Activated naive CD4-positive, alpha-beta T cell treated with anti-CD3 and anti-CD28 coated beads, Interleukin-2, amount 50 U/mL, for 16 hours (primary cell): ENCODE measurements at places on chromosomes 13 and 19.
A peak's percentile ranks its signal among the peaks of the same experiment; 100 is the strongest.

GRCh38 chr19:48244281-48244680, 11.4 kb downstream of the CARD8 start:
- DNase-seq = peak; percentile 24

GRCh38 chr13:78610381-78610883, 7.1 kb upstream of the POU4F1 start:
- DNase-seq = no peak

DNA sequence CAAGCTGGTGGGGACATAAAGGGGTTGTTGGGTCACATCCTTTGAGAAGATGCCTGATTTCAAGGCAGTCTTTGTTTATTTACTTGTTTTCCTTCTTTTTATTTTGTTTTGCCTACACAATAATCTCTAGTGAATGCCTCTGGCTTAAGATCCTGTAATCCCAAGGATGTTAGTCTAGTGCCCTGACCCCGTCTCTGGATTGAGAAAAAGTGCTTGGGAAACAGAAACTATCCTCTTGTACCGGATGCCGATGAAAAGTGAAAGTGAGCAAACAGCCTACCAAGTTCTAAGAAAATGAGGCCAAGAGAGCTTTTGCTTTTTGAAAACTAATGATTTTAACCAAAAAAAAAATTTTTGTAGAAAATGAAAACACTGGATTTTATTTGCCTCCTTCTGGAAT, 42.1 kb upstream of the C1QTNF9 start:
- no peak for DNase-seq

GRCh38 chr19:47253467-47253881, 2.9 kb upstream of the CCDC9 start:
- no peak for DNase-seq

- DNase-seq = no peak
These were observed 9.3 kb downstream of the PLEKHF1 start for GRCh38 chr19:29674374-29675119.

DNA sequence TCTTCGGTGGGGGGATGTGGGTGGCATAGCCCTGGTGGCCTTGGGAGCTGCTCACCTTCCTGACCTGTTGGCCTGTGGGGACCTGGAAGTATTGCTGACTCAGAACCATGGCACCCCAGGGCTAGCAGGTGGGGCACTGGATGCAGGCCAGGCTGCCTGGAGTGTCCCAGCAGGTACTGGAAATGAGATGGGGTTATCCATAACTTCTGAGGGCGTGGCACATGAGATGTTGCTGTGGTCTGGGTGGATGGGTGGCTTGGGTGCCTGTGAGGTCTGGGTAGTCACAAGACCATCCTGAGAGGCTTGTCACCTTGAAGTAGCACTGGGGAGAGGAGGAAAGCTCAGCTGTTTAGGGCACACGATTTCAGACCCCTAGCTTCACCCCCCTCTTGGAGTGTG, 636 bp upstream of the RNF225 start:
- DNase-seq = no peak
